Camera-type eye (tissue), 1 donor: ENCODE measurements at places on chromosomes 11 and 22. TPM values are rescaled to one million over a fixed set of nuclear protein-coding genes. Genes with fewer than 3 reads are reported as not detected.

Gene GAL
- total RNA-seq: not detected

Gene TRIM64
- total RNA-seq: not detected

Gene CD3D
- total RNA-seq: not detected

Gene RRP8
- total RNA-seq: 25.6 TPM

Gene H19
- total RNA-seq: 3,111 TPM
